Transverse colon (tissue), 4 donors: ENCODE measurements at places on chromosomes 2 and 18. TPM values are rescaled to one million over a fixed set of nuclear protein-coding genes. Genes with fewer than 3 reads are reported as not detected.

- no peaks in the 10 kb centered on the region for H3K36me3 ChIP-seq
- no peak for DNase-seq
- no peaks in the 10 kb centered on the region for H3K4me1 ChIP-seq
- no peak overlapping the region for H3K4me3 ChIP-seq
Measured at GRCh38 chr2:182444806-182445205, 18.0 kb upstream of the PDE1A start.

DNA sequence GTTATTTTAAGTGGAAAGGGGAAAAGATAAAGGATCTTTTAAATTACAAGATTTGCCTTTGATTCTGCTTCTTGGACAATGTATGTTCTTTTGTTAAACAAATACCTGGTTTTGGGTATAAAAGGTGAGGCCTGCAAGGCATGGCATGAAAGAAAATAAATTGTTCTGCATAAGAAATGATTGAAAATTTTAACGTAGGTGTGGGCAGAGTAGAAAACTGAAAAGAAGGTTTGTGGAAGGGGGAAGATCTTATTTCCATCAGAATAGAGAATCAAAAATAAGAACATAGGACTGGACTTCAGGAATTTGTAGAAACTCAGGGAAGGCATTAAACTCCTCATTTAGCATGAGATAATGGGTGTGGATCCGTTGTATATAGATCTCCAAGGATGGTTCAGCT, 153.1 kb downstream of the SETBP1 start:
- no peaks in the 10 kb centered on the region for H3K36me3 ChIP-seq
- H3K4me1 ChIP-seq = peaks cover 15% of the 10 kb centered on the region
- DNase-seq = no peak

- H3K36me3 ChIP-seq = no peaks in the 10 kb centered on the region
- no peaks in the 10 kb centered on the region for H3K27me3 ChIP-seq
Measured at GRCh38 chr2:141065042-141065441, 1065.8 kb downstream of the LRP1B start.

DNA sequence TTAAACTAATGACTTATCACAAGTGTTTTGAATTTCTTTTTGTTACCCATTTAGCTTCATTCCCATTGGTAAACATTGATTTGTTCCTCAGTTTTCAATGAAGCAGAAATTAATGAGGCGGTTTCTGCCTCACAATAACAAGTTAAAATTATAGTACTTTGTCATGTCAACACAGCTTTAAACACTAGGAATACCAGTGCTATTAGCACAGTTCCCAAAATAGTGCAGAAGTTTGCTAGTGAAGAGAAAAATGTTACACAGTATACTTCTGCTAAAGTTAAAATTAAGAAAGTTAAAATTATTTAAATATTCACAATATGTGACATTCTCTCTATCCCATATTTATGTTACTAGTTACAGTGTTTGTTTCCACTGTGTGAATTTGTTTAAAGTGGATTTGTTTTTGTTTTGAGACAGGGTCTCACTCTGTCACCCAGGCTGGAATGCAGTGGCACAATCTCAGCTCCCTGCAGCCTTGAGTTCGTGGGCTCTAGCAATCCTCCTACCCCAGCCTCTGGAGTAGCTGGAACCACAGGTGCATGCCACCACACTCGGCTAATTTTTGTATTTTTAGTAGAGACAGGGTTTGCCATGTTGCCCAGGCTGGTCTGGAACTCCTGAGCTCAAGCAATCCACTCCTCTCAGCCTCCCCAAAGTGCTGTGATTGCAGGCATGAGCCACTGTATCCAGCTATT, 3.8 kb upstream of the CHN1 start:
- H3K27me3 ChIP-seq = peaks cover 40% of the 10 kb centered on the region
- H3K4me1 ChIP-seq = no peaks in the 10 kb centered on the region
- no peaks in the 10 kb centered on the region for H3K36me3 ChIP-seq
- no peak for DNase-seq
- H3K4me3 ChIP-seq = no peak overlapping the region

The NDC80 gene
- total RNA-seq = 1.9 TPM

The STK17B gene
- 16.7 TPM for total RNA-seq

- H3K36me3 ChIP-seq = no peaks in the 10 kb centered on the region
- no peaks in the 10 kb centered on the region for H3K27me3 ChIP-seq
- H3K4me3 ChIP-seq = no peak overlapping the region
- H3K4me1 ChIP-seq = no peaks in the 10 kb centered on the region
- no peak overlapping the region for H3K27ac ChIP-seq
Measured at GRCh38 chr2:169778446-169778845, 20.2 kb upstream of the SSB start.

DNA sequence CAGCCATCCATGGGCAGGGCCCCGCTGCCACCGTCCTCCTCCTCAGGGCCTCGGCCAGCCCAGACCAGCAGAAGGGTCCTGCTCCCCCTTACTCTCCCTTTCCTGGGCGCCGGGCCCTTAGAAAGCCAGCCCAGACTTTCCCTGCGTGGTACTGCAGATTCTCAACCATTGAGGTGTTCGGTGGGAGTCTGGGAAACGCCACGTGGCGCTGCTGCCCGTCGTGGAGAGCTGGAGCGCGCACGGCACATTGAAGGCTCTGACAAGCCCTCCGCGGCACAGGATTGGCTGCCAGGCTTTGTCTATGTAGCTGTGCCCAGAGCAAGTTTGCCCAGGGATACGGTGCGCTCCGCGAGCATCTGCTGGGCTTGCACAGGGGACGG, 10.4 kb upstream of the KLHL30 start:
- H3K4me1 ChIP-seq = no peaks in the 10 kb centered on the region
- H3K27me3 ChIP-seq = no peaks in the 10 kb centered on the region
- H3K36me3 ChIP-seq = no peaks in the 10 kb centered on the region
- DNase-seq = no peak

DNA sequence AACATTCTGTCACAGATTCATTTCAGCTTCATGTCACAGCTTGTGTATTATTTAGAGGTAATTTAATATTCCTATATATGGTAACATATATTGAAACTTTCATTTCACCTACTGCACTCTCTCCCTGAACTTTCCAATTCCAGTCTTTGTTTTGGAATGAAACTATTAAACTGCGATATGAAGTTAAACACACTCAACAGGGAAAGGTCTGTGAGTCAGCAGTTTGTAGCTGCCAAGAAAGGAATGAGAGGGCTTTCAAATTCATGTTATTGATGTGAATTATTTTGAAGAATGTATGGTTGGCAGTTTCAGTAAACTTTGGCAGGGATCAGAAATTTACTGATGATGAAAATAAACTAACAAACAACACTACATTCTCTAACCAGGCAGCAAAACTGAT, 148.3 kb downstream of the HNMT start:
- H3K4me1 ChIP-seq = no peaks in the 10 kb centered on the region
- no peak overlapping the region for H3K27ac ChIP-seq
- no peak overlapping the region for H3K4me3 ChIP-seq
- H3K36me3 ChIP-seq = no peaks in the 10 kb centered on the region
- no peak for DNase-seq
- no peaks in the 10 kb centered on the region for H3K27me3 ChIP-seq

GRCh38 chr2:141384676-141385075, 746.1 kb downstream of the LRP1B start:
- H3K27ac ChIP-seq = no peak overlapping the region
- H3K4me3 ChIP-seq = no peak overlapping the region
- H3K27me3 ChIP-seq = no peaks in the 10 kb centered on the region
- no peak for DNase-seq
